ENCODE measurements at places on chromosomes 6 and 20.

- DNase-seq = no peak
Observed at GRCh38 chr20:57794036-57794435, 84.2 kb upstream of the PMEPA1 start.

GRCh38 chr6:161318456-161318855, 44.6 kb upstream of the AGPAT4 start:
- DNase-seq = no peak

DNA sequence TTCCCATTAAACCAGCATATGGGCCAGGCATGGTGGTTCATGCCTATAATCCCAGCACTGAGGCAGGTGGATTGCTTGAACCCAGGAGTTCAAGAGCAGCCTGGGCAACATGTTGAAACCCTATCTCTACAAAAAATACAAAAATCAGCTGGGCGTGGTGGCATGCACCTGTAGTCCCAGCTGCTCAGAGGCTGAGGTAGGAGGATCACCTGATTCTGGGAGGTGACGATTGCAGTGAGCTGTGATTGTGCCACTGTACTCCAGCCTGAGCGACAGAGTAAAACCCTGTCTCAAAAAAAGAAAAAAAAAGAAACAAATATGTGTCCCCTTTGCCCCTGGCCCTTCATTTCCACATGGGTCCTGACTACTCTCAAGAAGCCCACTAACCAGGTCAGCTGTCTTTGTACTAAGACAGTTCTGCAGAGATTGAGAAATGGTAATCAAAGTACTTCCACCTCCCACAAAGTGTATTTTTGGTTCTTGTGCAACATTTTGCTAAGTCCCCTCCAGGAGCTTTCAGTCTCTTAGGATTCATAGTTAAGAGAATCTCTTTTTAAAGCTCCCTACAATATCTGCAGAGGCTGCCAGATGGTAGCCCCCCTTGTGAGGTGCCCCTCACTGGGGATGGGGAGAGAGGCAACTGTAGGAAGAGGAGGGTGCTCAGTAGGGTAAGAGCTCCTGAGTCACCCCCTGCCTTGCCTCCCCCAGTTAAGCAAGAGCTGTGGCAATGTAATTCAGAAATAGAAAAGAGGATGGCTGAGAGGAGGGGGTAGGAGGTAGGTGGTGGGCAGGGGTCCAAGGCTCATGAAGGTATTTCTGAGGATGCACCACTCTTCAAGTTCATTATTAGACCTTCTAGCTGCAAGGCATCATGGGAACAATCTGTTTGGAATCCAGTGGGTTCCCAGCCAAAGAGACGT, 16.5 kb upstream of the WFDC2 start:
- no peak for DNase-seq

GRCh38 chr6:2259002-2259494, 13.6 kb upstream of the GMDS start:
- DNase-seq = no peak

- DNase-seq = no peak
Observed at GRCh38 chr6:2739335-2739734, 11.4 kb downstream of the MYLK4 start.

GRCh38 chr6:109008537-109009235, 86.0 kb downstream of the SESN1 start:
- DNase-seq = peak; percentile 7

DNA sequence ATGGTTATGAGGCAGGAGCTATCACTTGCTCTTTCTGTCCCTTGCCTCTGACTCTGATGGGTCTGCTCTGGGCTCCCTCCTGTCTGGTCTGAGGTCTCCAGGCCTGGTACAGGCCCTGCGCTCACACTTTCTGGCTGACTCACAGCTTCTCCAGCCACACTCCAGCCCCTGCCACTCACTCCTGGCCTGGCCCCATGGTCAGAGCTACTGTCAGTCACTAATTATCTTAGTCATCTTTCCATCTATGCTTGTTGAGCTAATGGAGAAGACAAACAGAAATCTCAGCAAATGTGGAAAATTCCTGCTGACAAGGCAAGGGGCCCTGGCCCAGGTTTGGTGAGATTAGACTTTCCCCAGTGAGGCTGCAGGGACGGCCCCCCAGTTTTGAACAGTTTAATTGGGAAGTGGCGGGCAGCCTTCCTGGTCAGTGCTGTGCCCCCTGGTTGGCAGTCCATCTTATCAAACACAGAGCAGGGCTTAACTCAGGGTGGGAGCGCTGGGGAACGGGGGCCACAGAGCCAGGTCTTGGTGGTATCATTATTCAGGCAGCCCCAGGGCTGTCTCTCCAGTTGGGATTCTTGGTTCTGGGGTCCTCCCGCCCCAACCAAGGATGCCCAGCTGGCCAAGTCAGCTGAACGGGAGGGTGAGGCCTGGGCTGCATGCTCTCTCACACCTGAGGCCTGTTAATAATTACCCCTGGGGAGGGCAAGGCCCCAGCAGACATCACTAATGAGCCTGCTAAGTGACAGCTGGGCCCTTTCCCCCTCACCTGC, 63.4 kb downstream of the VEGFA start:
- no peak for DNase-seq

DNA sequence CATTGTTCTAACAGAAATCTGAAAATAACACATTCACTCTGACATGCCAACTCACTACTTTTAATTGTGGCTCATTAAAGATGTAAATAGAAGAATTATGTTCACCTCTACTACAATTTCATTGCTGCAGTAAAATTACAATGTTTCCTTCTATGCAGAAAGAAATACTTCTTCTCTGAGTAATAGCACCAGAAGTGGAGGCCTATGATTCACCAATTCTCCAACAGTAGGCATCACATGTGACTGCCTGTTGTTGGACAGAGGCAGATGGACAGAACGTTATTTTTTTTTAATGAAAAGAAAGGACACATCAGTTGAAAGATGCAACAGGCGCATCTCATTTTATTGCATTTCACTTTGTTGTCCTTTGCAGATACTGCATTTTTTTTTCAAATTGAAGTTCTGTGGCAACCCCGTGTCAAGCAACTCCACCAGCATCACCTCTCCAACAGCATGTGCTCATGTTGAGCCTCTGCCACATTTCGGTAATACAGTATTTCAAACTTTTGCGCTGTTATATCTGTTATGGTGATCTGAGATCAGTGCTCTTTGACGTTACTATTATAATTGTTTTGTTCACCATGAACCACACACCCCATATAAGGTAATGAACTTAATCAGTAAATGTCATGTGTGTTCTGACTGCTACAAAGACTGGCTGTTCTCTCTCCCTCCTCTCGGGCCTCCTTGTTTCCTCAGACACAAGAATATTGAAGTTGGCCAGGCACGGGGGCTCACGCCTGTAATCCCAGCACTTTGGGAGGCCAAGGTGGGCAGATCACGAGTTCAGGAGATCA, 121.4 kb downstream of the ATXN1 start:
- DNase-seq = peak; percentile 53

- no peak for DNase-seq
Observed at GRCh38 chr6:136158971-136159370, 91.1 kb downstream of the MTFR2 start.

DNA sequence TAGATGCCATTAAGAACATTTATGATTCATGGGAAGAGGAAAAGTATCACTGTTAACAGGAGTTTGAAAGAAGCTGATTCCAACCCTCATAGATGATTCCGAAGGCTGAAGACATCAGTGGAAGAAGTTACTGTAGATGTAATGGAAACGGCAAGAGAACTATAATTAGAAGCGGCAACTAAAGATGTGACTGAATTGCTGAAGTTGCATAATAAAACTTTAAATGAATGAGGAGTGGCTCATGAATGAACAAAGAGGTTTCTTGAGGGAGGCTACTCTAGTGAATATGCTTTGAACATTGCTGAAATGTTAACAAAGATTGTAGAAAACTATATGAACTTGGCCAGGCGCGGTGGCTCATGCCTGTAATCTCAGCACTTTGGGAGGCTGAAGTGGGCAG, 84.1 kb downstream of the PHIP start:
- no peak for DNase-seq

GRCh38 chr6:82979657-82980056, 86.0 kb downstream of the UBE3D start:
- no peak for DNase-seq

GRCh38 chr6:157681041-157681650, 141.9 kb upstream of the SNX9 start:
- no peak for DNase-seq

GRCh38 chr6:117840541-117840983, 66.5 kb upstream of the SLC35F1 start:
- DNase-seq = peak; percentile 8

DNA sequence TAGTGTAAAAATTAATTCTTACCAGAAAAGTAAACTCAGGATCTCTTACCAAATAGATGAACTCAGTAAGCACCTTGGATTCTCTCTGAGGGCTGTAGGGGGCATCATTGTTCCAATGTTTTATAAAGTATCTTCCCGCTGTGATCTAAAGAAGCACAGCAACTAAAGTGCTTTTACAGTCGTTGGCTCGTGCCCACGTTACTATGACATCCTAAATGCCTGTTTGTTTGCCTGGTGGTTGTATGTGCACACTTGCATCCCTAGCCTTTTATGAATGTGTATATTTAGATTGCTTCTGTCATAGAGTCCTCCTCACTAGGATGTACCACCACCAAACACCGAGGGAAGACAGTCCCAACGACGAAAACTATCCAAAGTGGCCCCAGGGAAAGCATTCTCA, 34.5 kb downstream of the SLX4IP start:
- DNase-seq = peak; percentile 22
